ENCODE measurements at places on chromosomes 16 and 17.

DNA sequence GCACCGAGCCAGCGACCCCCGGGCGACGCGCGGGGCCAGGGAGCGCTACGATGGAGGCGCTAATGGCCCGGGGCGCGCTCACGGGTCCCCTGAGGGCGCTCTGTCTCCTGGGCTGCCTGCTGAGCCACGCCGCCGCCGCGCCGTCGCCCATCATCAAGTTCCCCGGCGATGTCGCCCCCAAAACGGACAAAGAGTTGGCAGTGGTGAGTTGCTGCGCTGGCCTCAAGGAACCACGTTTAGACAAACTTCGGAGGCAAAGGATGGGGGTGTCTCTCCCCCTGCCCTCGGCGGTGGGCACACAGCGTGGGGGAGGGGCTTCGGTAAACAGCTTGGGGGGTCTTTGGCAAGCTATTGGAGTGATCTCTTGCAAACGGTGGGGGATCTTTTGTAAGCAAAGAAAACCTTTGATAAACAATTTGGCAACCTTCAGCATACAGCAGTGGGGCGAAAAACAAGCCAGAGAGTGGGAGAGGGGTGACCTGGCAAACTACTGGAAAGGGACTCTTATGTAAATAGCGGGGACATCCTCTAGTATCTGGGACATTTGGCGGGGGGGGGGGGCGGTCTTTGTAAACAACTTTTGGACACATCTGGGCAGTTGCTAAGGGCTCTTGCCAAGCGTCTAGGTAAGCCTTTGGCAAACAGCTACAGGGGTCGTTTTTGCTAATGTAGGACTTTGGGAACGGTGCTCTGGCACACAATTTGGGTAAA is 587 bp downstream of the MMP2 start:
- DNase-seq = no peak

DNA sequence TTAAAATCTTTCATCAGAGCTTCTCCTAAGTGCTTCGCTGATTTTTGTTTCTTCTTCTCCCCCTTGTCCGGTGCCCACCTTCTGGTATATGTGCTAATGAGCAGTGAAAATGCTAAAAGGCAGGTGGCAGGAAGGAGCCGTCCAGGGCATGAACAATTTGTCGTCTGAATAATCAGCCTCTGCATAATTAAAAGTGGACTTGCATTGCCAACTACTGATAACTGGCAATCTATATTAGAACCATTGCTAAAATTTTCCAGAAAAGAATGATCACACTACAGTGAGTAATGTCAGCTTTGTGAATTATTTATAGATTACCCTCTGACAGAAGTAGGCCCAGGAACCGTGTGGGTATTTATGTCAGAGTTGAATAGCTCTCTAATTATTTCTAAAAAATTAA is 28.1 kb downstream of the SERPINF1 start:
- DNase-seq = no peak

- no peak for DNase-seq
Observed at GRCh38 chr17:19494961-19495806, 38.5 kb upstream of the SLC47A1 start.

- DNase-seq = no peak
Observed at GRCh38 chr16:12773221-12773620, 30.5 kb downstream of the CPPED1 start.

DNA sequence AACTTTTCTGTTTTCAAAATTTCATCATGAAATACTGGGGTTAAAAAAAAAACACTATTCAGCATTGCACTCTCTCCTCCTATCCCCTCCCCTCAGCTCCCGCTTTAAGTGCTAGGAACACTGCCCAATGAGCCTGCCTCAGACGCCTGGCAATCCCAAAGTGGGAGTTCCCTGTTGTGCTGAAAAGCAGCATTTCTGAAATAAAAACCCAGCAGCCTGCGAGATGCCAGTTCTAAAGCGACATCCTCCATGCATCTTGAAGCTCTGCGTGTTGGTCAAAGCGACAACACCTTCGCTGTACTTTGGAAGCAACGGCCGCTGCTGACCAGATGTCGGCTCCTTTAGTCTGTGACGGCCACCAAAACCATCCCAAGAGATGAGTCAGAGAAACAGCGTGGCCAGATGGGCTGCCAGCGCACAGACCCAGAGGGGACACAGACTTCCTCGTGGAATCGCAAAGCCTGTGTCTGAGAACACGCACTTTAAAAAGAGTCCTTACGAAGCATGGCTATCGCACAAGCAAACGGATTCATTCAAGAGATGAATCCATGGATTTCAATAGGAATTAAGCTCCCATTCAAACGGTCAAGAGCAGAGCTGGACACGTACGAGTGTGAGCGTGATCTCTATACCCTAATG is 32.8 kb downstream of the FBXO31 start:
- no peak for DNase-seq

- no peak for DNase-seq
Observed at GRCh38 chr17:57550668-57551315, 194.3 kb downstream of the CCDC182 start.

DNA sequence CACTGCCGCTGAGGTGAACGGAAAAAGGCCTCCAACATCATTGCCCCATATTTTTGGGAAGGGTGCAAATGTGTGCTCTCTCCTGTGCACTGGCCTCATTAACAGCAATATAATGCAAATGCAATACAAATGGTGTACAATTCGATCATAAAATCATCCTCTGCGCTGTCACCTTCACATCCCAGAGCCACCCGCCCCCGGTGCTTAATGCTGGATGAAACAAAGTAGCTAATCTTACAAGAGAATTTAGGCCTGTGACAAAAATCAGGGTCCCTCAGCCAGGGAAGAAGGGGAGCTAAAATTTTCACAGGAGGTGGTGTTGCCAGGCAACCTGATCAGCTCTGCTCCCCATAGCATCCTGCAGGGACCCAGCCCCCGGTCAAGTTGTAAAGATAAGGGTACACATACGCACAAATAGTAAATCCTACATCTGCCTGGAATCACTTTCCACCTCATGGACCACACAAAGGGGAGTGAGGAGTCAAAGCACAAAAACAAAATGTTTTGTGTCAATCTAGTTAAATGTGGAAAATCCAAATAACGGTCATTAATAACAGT is 3.0 kb downstream of the TBC1D16 start:
- DNase-seq = no peak

All from CD4-positive, alpha-beta T cell treated with Interleukin-6 at 100 ng/mL for 8 hours (primary cell).